Mesangial cell (primary cell): ENCODE measurements at places on chromosomes 2 and 18. TPM values are rescaled to one million over a fixed set of nuclear protein-coding genes. Genes with fewer than 3 reads are reported as not detected.

The AMER3 gene
- total RNA-seq: not detected in 2 replicates

The RGPD4 gene
- not detected in 2 replicates for total RNA-seq

The SERPINB10 gene
- total RNA-seq: not detected in 2 replicates

The CTNNA2 gene
- total RNA-seq: 0.51 TPM in 1 of 2 replicates, not detected in the other

The CAPN13 gene
- total RNA-seq: 0.51 TPM in 1 of 2 replicates, not detected in the other

The NOSTRIN gene
- not detected in 2 replicates for total RNA-seq

The HOXD1 gene
- 2.0 and 6.8 TPM in 2 replicates for total RNA-seq

The NPPC gene
- total RNA-seq: 0.76 TPM in 1 of 2 replicates, not detected in the other

The RNF25 gene
- total RNA-seq: 25.7 and 36.3 TPM in 2 replicates

The LONRF2 gene
- total RNA-seq: 0.49 and 1.9 TPM in 2 replicates

The SNORC gene
- total RNA-seq: 1.5 TPM in 1 of 2 replicates, not detected in the other

The MYCN gene
- total RNA-seq: under 0.01 and 1.1 TPM in 2 replicates

The AP1S3 gene
- 17.8 and 26.5 TPM in 2 replicates for total RNA-seq

The ZNF396 gene
- 0.33 and 0.89 TPM in 2 replicates for total RNA-seq

The CNNM4 gene
- 8.0 and 8.8 TPM in 2 replicates for total RNA-seq

The FMNL2 gene
- total RNA-seq: 21.7 and 28.8 TPM in 2 replicates

The TDRD15 gene
- not detected in 2 replicates for total RNA-seq

The NLRC4 gene
- total RNA-seq: not detected in 2 replicates

The REG3G gene
- not detected in 2 replicates for total RNA-seq

The ABCG8 gene
- total RNA-seq: not detected in 2 replicates

The SGPP2 gene
- 1.8 and 6.6 TPM in 2 replicates for total RNA-seq

The LAMA3 gene
- 8.8 and 45.0 TPM in 2 replicates for total RNA-seq

The LRRC30 gene
- total RNA-seq: not detected in 2 replicates

The CNGA3 gene
- not detected in 2 replicates for total RNA-seq

The STARD6 gene
- total RNA-seq: 0.38 TPM in 1 of 2 replicates, not detected in the other

The ADCY3 gene
- 37.3 and 44.4 TPM in 2 replicates for total RNA-seq

The SLC66A3 gene
- total RNA-seq: 31.6 and 75.8 TPM in 2 replicates

The USP34 gene
- total RNA-seq: 55.6 and 56.4 TPM in 2 replicates

The FIGN gene
- 3.1 and 6.0 TPM in 2 replicates for total RNA-seq

The ZSWIM2 gene
- total RNA-seq: not detected in 2 replicates

The CEP192 gene
- total RNA-seq: 13.2 and 20.5 TPM in 2 replicates

The RAX gene
- not detected in 2 replicates for total RNA-seq

The UPP2 gene
- total RNA-seq: not detected in 2 replicates

The CERKL gene
- 0.38 and 0.65 TPM in 2 replicates for total RNA-seq

The PMAIP1 gene
- total RNA-seq: 37.6 and 64.2 TPM in 2 replicates

The SLC5A7 gene
- not detected in 2 replicates for total RNA-seq

The WNT6 gene
- not detected in 2 replicates for total RNA-seq

The KIAA2012 gene
- under 0.01 TPM in 1 of 2 replicates, not detected in the other for total RNA-seq

The DSG3 gene
- not detected in 2 replicates for total RNA-seq

The ASB18 gene
- not detected in 2 replicates for total RNA-seq

The CCL20 gene
- total RNA-seq: 2.3 TPM in 1 of 2 replicates, not detected in the other
